ENCODE measurements at places on chromosomes 12 and 14. TPM values are rescaled to one million over a fixed set of nuclear protein-coding genes. Genes with fewer than 3 reads are reported as not detected.

DNA sequence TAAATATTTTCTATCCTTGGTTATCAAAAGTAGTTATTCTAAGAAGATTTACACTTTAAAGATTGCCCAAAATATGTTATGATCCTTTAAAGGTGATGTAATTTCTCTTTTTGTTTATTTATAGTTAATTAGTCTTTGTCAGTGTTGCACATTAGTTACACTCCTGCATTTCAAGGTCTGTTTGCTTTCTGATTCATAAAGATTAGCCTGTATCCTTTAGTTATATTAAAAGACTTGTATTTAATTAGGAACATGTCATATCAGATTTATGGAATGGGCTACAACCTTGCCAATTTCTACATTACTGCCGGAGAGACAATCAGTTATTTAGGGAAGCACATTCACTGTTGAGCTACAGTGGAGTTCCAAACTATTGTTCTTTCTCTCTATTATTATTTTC lies 3.5 kb downstream of the EPYC start:
- H3K4me1 ChIP-seq, result no peaks in the 10 kb centered on the region
- no peak for DNase-seq
- H3K4me3 ChIP-seq, result no peak overlapping the region
- no peaks in the 10 kb centered on the region for H3K36me3 ChIP-seq

DNA sequence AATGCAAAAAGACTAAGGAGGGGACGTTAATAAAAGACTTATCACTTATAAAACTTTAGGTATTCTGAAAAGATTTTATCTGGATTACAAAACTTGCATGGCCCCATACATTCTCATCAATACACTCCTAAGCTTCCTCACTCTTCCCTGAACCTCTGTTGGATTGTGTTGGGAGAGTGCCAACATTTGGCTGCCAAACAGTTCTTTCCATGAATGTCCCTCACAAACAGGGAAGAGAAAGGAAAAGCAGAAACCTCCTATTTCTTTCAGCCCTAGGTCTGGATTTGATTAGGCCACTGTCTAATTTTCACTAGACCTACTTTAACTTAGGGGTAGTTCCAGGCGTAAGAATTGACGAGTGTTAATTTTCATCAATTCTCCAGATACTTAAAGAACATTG lies 11.7 kb downstream of the PTHLH start:
- no peaks in the 10 kb centered on the region for H3K4me1 ChIP-seq
- H3K27me3 ChIP-seq, result no peaks in the 10 kb centered on the region
- H3K27ac ChIP-seq, result no peak overlapping the region
- DNase-seq, result no peak

DNA sequence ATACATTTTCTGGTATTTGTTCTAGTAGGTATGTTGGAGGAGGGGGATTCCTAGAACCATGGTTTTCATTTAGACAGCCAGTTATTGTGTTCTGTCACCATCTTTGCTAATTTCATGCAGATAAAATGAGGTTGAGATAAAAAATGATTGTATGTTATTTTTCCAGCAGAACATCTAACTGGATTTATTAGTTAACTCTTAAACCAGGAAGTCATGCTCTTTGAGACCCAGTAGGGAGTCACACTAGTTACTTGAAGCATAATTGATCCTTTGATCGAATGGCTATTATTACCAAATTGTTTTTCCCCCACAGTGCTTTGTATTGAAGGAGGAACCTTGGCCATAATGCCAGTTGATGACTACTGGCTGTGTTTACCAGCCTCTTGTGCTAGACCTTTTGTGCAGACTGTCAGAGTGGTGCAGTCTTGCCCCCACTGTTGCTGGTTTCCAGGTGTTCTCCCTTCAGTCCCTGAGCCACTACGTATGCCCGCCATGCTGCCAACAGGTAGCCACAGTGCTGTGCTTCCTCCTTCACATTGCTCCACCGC lies 6.0 kb downstream of the EID3 start:
- peaks cover 42% of the 10 kb centered on the region for H3K4me1 ChIP-seq
- no peaks in the 10 kb centered on the region for H3K27me3 ChIP-seq
- DNase-seq, result no peak
- peaks cover 43% of the 10 kb centered on the region for H3K36me3 ChIP-seq
- H3K27ac ChIP-seq, result no peak overlapping the region
- H3K4me3 ChIP-seq, result no peak overlapping the region

GRCh38 chr14:76772300-76773187 lies 11.3 kb downstream of the VASH1 start:
- no peaks in the 10 kb centered on the region for H3K27me3 ChIP-seq
- peak overlapping the region; percentile 86 for H3K27ac ChIP-seq
- peaks cover 17% of the 10 kb centered on the region for H3K4me1 ChIP-seq
- no peak for DNase-seq

The TAS2R9 gene
- not detected for total RNA-seq

- H3K36me3 ChIP-seq, result no peaks in the 10 kb centered on the region
- peaks cover 93% of the 10 kb centered on the region for H3K4me1 ChIP-seq
- H3K27ac ChIP-seq, result peak overlapping the region; percentile 88
- DNase-seq, result no peak
- H3K27me3 ChIP-seq, result no peaks in the 10 kb centered on the region
- no peak overlapping the region for H3K4me3 ChIP-seq
Observed at GRCh38 chr12:122096014-122096413, 17.5 kb downstream of the MLXIP start.

DNA sequence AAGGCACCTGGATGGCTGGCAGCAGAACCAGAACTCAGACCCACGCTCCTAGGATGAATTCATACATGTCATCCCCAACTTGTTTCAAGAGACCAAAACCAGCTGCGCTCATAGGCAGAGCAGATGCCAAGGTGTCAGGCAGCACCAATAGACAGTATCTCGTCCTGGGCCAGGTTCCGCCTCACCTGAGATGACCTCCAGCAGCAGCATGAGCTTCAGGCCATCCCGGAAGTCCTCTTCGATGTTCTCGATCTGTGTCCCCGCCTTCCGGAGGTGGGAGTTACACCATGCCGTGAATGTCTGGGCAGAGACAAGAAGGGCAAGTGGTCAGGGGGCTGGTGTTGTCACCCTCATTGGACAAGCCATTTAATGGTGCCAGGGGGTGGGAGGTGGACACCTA lies 53.7 kb downstream of the ACTN1 start:
- peak overlapping the region; percentile 13 for H3K27ac ChIP-seq
- no peak overlapping the region for H3K4me3 ChIP-seq
- H3K36me3 ChIP-seq, result peaks cover 54% of the 10 kb centered on the region
- peaks cover 18% of the 10 kb centered on the region for H3K4me1 ChIP-seq
- DNase-seq, result no peak

GRCh38 chr14:101623685-101624444 lies 62.6 kb downstream of the DIO3 start:
- no peak overlapping the region for H3K27ac ChIP-seq
- no peaks in the 10 kb centered on the region for H3K27me3 ChIP-seq
- H3K36me3 ChIP-seq, result no peaks in the 10 kb centered on the region
- no peak overlapping the region for H3K4me3 ChIP-seq
- peaks cover 7% of the 10 kb centered on the region for H3K4me1 ChIP-seq

The TAS2R7 gene
- total RNA-seq, result not detected

The FAM181A gene
- total RNA-seq, result not detected

GRCh38 chr12:21561158-21561557 lies 35.1 kb downstream of the SPX start:
- no peaks in the 10 kb centered on the region for H3K4me1 ChIP-seq
- DNase-seq, result no peak
- H3K27ac ChIP-seq, result no peak overlapping the region
- no peak overlapping the region for H3K4me3 ChIP-seq

The MMP14 gene
- total RNA-seq, result 127 TPM

DNA sequence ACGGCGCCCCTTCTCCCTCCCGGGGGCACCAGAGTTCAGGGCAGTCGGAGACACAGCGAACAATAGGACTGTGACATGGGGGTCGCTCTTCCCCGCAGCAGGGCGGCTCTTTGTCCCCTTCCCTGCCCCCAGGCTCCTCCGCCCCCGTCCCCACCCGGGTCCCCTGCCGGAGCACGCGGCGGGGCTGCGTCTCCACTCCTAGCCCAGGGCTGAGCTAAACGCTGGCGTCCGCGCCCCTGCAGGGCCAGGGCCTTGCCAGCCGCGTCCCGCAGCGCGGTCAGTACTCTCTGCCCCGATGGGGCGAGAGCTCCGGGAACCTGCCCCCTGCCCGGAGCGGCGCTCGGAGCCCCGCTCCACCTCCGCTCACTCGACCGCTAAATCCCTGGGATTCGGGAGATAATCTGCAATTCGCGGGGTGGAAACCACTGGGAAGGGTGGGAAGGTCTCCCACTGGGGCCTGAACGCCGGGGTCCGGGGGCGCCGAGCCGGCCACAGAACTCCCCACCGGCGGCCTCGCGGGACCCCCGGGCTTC lies 825 bp upstream of the CCDC85C start:
- H3K4me1 ChIP-seq, result peaks cover 57% of the 10 kb centered on the region
- no peak for DNase-seq
- peak overlapping the region; percentile 86 for H3K4me3 ChIP-seq
- H3K36me3 ChIP-seq, result no peaks in the 10 kb centered on the region
- H3K27me3 ChIP-seq, result no peaks in the 10 kb centered on the region

- no peaks in the 10 kb centered on the region for H3K27me3 ChIP-seq
- peak overlapping the region; percentile 84 for H3K27ac ChIP-seq
- H3K4me3 ChIP-seq, result no peak overlapping the region
- DNase-seq, result no peak
- H3K4me1 ChIP-seq, result peaks cover 82% of the 10 kb centered on the region
- H3K36me3 ChIP-seq, result no peaks in the 10 kb centered on the region
Observed at GRCh38 chr14:61514927-61515326, 180.4 kb upstream of the HIF1A start.

The IL31 gene
- not detected for total RNA-seq

The DCN gene
- total RNA-seq, result 50.1 TPM
